RPMI8226 (cell line): ENCODE measurements at places on chromosomes 13 and 19.

GRCh38 chr19:16585808-16586476 is 13.7 kb upstream of the SLC35E1 start:
- DNase-seq, result peak; percentile 79

DNA sequence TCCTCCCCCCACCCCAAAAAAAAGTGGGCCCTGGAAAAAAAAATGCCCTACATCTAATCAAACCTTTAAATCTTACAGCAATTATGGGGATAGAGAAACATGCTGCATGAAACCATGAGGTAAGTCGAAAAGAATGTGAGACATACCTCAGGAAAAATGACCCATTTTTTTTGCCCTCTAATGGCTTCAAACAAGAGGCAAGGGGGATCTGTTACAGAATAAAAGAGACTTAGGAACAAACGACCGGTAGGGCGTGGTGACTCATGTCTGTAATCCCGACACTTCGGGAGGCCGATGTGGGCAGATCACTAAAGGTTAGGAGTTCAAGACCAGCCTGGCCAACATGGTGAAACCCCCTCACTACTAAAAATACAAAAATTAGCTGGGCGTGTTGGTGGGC is 8.4 kb downstream of the RGL3 start:
- no peak for DNase-seq

DNA sequence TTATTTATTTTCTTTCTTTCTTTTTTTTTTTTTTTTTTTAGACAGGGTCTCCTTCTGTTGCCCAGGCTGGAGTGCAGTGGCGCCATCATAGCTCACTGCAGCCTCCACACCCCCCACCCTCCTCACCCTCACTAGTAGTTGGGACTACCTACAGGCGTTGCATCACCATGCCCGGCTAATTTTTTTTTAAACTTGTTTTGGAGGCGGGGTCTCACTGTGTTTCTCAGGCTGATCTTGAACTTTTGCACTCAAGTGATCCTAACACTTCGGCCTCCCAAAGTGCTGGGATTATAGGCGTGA is 33.6 kb downstream of the GJA3 start:
- no peak for DNase-seq

- peak; percentile 24 for DNase-seq
Measured at GRCh38 chr13:59677966-59678814, 485.5 kb downstream of the DIAPH3 start.
